Activated B cell treated with CpG ODN at 0.5 μM for 24 hours (primary cell): ENCODE measurements at places on chromosomes 6 and 20. TPM values are rescaled to one million over a fixed set of nuclear protein-coding genes. Genes with fewer than 3 reads are reported as not detected.

The PLCB1 gene
- total RNA-seq: 0.29 and 0.86 TPM in 2 replicates

The SH3BGRL2 gene
- not detected in 2 replicates for total RNA-seq

The TMEM217 gene
- 0.54 and 1.0 TPM in 2 replicates for total RNA-seq

The FKBP1C gene
- not detected in 2 replicates for total RNA-seq

The CALHM4 gene
- not detected in 2 replicates for total RNA-seq

The IGF2R gene
- total RNA-seq: 69.6 and 79.5 TPM in 2 replicates

The KCNK16 gene
- total RNA-seq: not detected in 2 replicates

The GABRR1 gene
- not detected in 2 replicates for total RNA-seq

The SIRPD gene
- total RNA-seq: 0.37 TPM in 1 of 2 replicates, not detected in the other

The BTNL2 gene
- total RNA-seq: not detected in 2 replicates

DNA sequence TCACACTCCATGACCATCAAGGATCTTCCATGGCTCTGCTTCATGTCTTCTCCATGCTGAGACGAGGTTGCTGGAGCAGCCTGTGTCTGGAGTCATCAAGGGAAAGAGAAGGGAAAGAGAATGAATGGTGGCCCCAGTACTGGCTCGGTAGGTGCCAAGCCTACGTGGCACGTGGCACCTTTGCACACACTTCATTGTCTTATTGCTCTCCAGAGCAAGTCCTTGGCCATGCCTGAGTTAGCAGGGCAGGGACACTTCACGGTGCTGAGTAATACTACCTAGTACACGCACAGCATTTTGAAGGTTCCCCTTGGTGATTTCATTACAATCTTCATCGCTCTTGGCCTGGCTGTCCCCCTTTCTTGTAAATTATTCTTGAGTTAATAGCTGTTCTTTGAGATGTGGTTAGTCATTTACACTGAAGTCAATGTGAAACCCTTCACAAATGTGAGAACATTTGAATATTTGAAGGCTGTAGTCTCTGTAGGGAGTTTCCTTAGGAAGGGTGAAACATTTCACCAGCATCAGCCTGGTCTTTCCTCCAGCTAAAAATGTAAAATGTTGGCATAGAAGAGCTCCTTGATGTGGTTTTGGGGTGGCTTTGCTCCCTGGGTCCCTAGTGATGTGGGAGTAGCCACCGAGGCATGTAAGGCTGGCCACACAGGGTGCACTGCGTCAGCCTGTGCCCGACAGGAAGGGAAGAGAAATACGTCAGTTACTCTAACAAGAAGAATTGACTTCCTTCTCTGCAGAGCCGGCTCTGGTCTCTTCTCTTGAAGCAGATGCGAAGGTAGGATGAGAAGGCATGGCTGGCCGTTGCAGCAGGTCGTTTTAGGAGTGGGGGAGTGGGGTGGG is at the start of gene SYTL3:
TSS of gene SYTL3 (plus strand) at position 766 of the 855 bp plus-strand sequence. CDS start 13,215 bp downstream, outside the sequence.
- H3K27me3 ChIP-seq: peaks cover 2% of the 10 kb centered on the region
- peak within 1 kb of the TSS; percentile 100 for H3K27ac ChIP-seq
- H3K4me3 ChIP-seq: peak within 1 kb of the TSS; percentile 86
- H3K4me1 ChIP-seq: peaks cover 49% of the 10 kb centered on the region
- peaks cover 4% of the 10 kb centered on the region for H3K36me3 ChIP-seq
- peak; percentile 57 for DNase-seq

DNA sequence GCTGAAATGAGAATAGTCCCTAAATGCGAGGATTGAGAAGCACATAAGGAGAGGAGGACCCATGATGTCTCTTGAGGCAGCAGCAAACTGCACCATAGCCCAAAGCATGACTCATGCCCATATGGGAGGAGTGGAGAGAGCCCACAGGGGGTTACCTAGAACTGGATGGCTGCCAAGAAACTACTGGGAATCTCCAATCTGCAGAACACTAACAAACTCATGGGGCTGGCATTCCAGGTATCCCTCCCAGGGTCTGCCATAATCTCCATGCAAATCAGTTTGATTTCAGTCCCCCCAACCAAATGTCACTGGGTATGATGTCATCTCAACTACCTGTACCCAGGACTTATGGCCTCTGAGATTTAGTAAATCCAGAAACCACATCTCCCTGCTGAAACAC is 410.5 kb downstream of the PTPRT start:
- no peak for DNase-seq
- H3K27ac ChIP-seq: no peak overlapping the region
- H3K4me1 ChIP-seq: no peaks in the 10 kb centered on the region
- H3K4me3 ChIP-seq: no peak overlapping the region
- H3K27me3 ChIP-seq: no peaks in the 10 kb centered on the region
- H3K36me3 ChIP-seq: no peaks in the 10 kb centered on the region

DNA sequence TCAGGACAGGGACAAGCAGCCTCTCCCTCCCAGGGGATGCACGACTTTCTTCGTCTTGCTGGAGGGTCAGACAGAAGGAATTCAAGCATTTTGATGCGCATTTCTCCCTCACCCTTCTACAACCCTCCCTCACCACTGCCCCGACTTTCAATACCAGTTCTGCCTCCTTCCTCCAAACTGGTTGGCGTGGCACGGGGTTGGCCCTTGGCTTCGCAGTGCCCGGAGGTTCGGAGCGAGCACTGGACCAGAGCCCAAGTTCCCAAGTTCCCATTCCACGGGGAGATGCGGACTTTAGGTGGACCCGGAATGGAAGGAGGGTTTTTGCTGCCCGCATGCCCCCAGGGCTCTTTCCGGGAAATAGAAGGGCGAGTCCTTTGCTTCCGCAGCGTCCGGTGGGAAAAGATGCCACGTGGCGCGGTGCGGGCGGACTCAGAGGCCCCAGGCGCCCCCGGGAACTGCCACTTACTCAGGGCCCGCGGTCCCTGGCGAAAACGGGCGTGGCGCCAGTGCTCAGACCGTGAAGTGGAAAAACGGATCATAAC is 8.0 kb upstream of the LAMP5 start:
- DNase-seq: no peak
- no peaks in the 10 kb centered on the region for H3K36me3 ChIP-seq
- H3K27me3 ChIP-seq: peaks cover 44% of the 10 kb centered on the region
- H3K4me1 ChIP-seq: peaks cover 23% of the 10 kb centered on the region

DNA sequence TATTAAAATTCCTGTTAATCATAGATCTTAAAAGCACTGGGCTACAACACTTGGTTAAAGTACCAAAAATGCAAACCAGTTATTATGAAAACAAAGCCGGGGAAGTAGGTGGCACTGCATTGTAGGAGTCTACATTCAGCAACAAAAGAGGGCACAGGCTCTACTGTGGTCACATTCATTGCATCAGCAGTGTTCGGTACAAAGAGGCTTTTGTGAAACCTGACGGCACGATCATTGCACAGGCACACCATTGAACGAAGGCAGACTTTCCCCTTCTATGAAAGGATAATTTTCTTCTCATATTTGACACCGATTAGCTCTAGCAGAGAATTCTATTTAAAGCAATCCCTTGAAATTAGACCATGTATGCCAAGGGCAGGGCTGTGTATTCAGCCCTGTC is 44.6 kb upstream of the AGPAT4 start:
- DNase-seq: no peak
- no peak overlapping the region for H3K27ac ChIP-seq
- no peak overlapping the region for H3K4me3 ChIP-seq
- peaks cover 3% of the 10 kb centered on the region for H3K27me3 ChIP-seq
- no peaks in the 10 kb centered on the region for H3K36me3 ChIP-seq
- H3K4me1 ChIP-seq: no peaks in the 10 kb centered on the region

GRCh38 chr20:44598423-44599305 is 16.3 kb downstream of the PKIG start:
- H3K4me3 ChIP-seq: peak overlapping the region; percentile 77
- H3K27me3 ChIP-seq: no peaks in the 10 kb centered on the region
- H3K27ac ChIP-seq: peak overlapping the region; percentile 87
- DNase-seq: no peak
- H3K4me1 ChIP-seq: peaks cover 87% of the 10 kb centered on the region

- H3K27me3 ChIP-seq: peaks cover 10% of the 10 kb centered on the region
- no peaks in the 10 kb centered on the region for H3K4me1 ChIP-seq
- H3K36me3 ChIP-seq: no peaks in the 10 kb centered on the region
- no peak for DNase-seq
Measured at GRCh38 chr6:167576050-167576741, 250.5 kb upstream of the AFDN start.

- H3K4me3 ChIP-seq: no peak overlapping the region
- no peak overlapping the region for H3K27ac ChIP-seq
- H3K36me3 ChIP-seq: no peaks in the 10 kb centered on the region
- peaks cover 17% of the 10 kb centered on the region for H3K27me3 ChIP-seq
Measured at GRCh38 chr6:170420791-170421776, 114.5 kb downstream of the FAM120B start.

DNA sequence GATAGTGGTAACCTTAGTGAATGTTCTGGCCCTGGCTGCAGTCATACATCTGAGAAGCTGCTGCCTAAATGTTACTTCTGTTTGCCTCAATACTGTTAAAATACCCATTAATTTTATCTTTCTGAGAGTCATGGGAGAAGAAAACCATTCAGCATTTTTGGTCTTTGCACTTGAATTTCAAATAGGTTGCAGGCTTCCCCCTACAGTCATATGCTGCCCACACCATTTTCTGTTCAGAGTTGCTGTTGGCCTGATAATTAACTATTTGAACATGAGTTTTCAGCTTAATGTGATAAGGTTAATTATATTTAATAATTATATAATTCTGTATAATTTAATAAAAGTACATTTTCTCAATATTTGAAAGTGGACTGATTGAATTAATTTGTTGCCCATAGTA is 325.5 kb upstream of the KCNQ5 start:
- DNase-seq: no peak
- H3K36me3 ChIP-seq: no peaks in the 10 kb centered on the region
- H3K27ac ChIP-seq: no peak overlapping the region
- peaks cover 2% of the 10 kb centered on the region for H3K27me3 ChIP-seq
- no peaks in the 10 kb centered on the region for H3K4me1 ChIP-seq
- no peak overlapping the region for H3K4me3 ChIP-seq

GRCh38 chr6:144268794-144269349 is 16.3 kb upstream of the UTRN start:
- peak overlapping the region; percentile 12 for H3K27ac ChIP-seq
- peaks cover 23% of the 10 kb centered on the region for H3K4me1 ChIP-seq
- no peak overlapping the region for H3K4me3 ChIP-seq
- H3K36me3 ChIP-seq: no peaks in the 10 kb centered on the region
- no peak for DNase-seq

DNA sequence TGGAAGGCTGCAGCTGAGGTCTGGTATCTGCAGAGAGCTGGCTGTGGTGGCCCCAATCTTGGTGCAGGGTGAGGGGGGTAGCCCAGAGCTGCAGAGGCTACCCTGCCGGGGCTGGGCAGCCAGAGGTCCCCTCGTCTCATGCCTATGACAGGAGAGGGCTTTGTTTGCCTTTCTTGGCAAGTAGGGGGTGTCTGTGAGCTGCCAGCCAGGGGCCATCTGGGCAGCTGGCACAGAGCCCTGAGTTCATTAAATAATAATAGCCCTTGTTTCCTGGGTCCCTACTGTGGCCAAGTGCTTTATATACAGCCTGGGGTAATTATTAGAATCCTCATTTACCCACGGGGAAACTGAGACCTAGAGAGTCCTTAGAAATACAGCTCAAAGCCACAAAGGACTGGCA is 66.6 kb downstream of the EZR start:
- no peak overlapping the region for H3K27ac ChIP-seq
- H3K4me1 ChIP-seq: peaks cover 7% of the 10 kb centered on the region
- H3K27me3 ChIP-seq: no peaks in the 10 kb centered on the region
- DNase-seq: no peak

- H3K36me3 ChIP-seq: no peaks in the 10 kb centered on the region
- DNase-seq: no peak
- H3K27ac ChIP-seq: no peak overlapping the region
- H3K4me3 ChIP-seq: no peak overlapping the region
- H3K4me1 ChIP-seq: no peaks in the 10 kb centered on the region
Measured at GRCh38 chr20:8829256-8829655, 239.6 kb upstream of the PLCB4 start.

- peaks cover 27% of the 10 kb centered on the region for H3K4me1 ChIP-seq
- H3K27ac ChIP-seq: peak overlapping the region; percentile 97
Measured at GRCh38 chr20:50193199-50193835, 2.7 kb downstream of the CEBPB start.

DNA sequence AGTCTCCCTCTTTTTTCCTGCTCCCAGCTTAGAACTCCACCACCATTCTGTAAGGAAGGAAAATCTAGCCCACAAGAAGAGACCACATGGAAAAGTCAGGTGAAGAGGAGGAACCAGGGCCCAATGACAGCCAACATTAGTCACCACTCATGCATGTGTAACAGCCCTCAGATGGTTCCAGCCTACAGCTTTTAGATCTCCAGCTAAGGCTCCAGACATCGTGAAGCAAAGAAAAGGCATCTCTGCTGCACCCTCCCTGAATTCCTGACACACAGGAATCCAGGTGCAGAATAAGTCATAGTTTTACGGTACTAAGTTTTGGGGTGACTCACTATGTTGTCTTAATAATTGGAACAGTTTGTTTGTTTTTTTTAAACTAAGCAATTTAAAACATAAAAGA is 25.5 kb downstream of the DCDC2 start:
- H3K36me3 ChIP-seq: no peaks in the 10 kb centered on the region
- H3K4me3 ChIP-seq: no peak overlapping the region
- DNase-seq: no peak
- no peaks in the 10 kb centered on the region for H3K4me1 ChIP-seq
- no peak overlapping the region for H3K27ac ChIP-seq
- peaks cover 19% of the 10 kb centered on the region for H3K27me3 ChIP-seq

GRCh38 chr6:116741571-116741970 is 23.9 kb downstream of the FAM162B start:
- H3K4me1 ChIP-seq: no peaks in the 10 kb centered on the region
- no peak for DNase-seq
- no peaks in the 10 kb centered on the region for H3K27me3 ChIP-seq
- H3K4me3 ChIP-seq: no peak overlapping the region

- peaks cover 11% of the 10 kb centered on the region for H3K27me3 ChIP-seq
- no peak overlapping the region for H3K4me3 ChIP-seq
- H3K36me3 ChIP-seq: no peaks in the 10 kb centered on the region
- DNase-seq: no peak
- no peaks in the 10 kb centered on the region for H3K4me1 ChIP-seq
Measured at GRCh38 chr6:52704060-52704459, 33.1 kb downstream of the TMEM14A start.

DNA sequence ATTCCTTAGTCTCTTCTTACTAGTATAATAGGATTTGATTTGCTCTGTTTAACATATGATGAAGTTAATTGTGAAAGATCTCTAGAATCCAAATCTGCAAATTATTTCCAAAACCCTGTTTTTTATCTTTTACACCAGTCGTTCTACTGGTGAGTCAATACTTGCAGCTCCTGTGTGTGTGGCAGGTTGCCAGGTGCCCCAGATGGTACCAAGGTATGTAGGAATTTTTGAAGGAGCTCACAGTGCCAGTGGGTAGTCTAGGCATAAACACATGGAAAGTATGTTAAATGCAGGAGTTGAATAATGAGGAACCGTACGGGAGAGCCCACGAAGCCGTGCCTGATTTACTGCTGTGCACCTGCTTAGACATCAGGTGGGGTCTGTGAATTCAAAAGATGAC is 192.2 kb downstream of the FARS2 start:
- no peak overlapping the region for H3K27ac ChIP-seq
- no peaks in the 10 kb centered on the region for H3K27me3 ChIP-seq
- peaks cover 9% of the 10 kb centered on the region for H3K36me3 ChIP-seq
- no peak overlapping the region for H3K4me3 ChIP-seq

- DNase-seq: no peak
- H3K4me1 ChIP-seq: peaks cover 24% of the 10 kb centered on the region
- H3K36me3 ChIP-seq: peaks cover 10% of the 10 kb centered on the region
- H3K27me3 ChIP-seq: no peaks in the 10 kb centered on the region
- H3K27ac ChIP-seq: no peak overlapping the region
Measured at GRCh38 chr6:36618366-36619355, 24.5 kb downstream of the SRSF3 start.

GRCh38 chr20:58515233-58516212 is at the start of gene APCDD1L:
APCDD1L (minus strand) TSS chr20:58515399; CDS start chr20:58514707, 692 bp downstream.
- H3K4me1 ChIP-seq: no peaks in the 10 kb centered on the region
- no peak for DNase-seq
- peaks cover 46% of the 10 kb centered on the region for H3K27me3 ChIP-seq
- no peak within 1 kb of the TSS for H3K4me3 ChIP-seq

GRCh38 chr6:160253292-160253691 is 5.3 kb downstream of the SLC22A2 start:
- no peaks in the 10 kb centered on the region for H3K36me3 ChIP-seq
- H3K4me1 ChIP-seq: no peaks in the 10 kb centered on the region
- H3K4me3 ChIP-seq: no peak overlapping the region
- peaks cover 4% of the 10 kb centered on the region for H3K27me3 ChIP-seq
- no peak for DNase-seq
